GM06990 (cell line): ENCODE measurements at places on chromosomes 3 and 15.

DNA sequence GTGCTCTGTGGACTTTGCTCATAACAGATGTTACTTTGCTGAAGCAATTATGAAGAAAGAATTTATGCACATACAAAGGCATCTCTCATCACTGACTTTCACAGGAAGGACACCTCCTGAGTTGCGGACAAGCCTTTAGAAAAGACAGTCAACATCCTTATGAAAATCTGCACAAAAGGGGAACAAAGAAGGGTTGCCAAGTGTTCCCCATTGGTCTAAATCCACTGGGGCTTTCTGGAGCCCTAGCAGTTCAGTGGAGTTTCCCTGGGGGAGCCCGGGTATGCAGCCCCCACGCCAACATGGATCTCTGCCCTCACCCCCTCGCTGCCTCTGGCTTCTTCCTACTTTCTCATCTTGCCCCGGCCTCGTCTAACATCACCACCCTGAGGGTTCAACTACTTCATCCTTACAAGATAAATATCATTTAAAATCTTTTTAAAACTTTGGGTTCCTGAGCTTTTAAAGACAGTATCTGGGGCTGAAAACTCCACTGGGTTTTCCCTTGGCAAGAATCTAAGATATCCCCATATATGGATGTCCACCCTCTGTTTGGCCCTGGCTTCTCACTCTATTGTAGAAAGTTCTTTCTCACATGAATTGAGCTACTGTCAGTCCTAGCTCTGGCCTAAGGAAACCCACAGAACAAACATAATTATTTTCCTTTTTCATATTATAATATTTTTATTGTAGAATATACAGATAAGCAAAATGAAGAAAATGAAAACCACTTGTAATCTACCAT, 207.9 kb upstream of the RGMA start:
- no peak for DNase-seq

DNA sequence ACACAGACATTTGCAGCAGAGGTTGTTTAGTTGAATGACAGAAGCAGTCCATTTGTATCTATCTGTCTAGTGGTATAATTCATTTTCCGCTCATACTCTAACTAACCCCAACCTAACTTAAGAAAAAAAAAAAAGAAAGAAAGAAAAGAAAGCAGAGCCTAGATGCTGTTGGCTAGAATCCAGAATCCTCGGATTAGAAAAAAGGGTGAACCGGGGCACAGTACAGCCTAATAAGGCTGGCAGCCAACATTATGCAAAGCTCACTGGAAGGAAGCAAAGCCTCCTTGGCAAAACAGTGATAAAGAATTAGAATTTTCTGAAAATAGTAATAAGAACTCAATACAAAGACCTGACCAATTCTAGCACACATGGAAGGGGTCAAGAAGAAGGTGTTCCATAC, 640.8 kb downstream of the TUSC7 start:
- DNase-seq, result no peak

GRCh38 chr3:124699686-124700396, 30.4 kb upstream of the UMPS start:
- DNase-seq, result no peak

GRCh38 chr15:74449095-74449494, 11.9 kb downstream of the UBL7 start:
- DNase-seq, result no peak

- no peak for DNase-seq
These were observed 159.8 kb downstream of the AKAP13 start for GRCh38 chr15:85540085-85540797.

- DNase-seq, result no peak
These were observed 22.3 kb downstream of the HACD2 start for GRCh38 chr3:123562547-123562946.

DNA sequence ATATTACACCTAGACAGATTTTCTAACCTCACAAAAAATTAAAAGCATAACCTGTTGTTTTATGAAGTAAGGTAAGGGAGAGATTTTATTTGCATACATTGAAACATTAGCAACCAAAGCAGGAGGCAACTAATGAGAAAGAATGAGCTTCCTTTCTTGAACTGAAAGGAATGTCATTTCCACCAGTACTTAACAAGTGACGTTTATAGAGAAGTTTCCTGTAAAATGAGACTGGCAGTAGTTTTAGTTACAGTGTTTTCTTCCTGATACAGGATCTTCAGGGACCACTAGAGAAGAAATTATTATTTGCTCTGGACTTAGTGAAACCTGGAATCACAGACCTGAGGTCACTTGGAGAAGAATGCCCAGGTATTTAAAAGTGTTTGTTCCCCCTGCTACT, 27.4 kb upstream of the FRMD5 start:
- DNase-seq, result no peak

DNA sequence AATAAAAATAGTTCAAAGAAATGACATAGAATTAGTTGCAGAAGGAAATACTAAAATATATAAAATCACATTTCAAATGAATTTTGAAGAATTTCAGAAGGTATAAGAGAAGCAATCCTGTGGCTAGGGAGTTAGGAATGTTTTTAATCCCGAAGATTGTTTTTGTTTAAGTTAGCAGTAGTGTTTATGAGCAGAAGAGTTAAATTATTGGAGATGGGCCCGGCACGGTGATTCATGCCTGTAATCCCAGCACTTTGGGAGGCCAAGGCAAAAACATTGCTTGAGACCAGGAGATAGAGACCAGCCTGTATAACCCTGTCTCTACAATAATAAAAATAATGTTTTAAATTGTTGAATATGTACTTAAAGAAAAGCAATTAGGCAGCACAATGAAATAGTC, 432.5 kb downstream of the MFSD1 start:
- no peak for DNase-seq

GRCh38 chr15:71364117-71364584, 248.9 kb downstream of the THSD4 start:
- DNase-seq, result no peak

GRCh38 chr15:76057332-76058000, 2.3 kb upstream of the TMEM266 start:
- no peak for DNase-seq

GRCh38 chr3:115186351-115187148, 39.5 kb upstream of the ZBTB20 start:
- DNase-seq, result peak; percentile 35

DNA sequence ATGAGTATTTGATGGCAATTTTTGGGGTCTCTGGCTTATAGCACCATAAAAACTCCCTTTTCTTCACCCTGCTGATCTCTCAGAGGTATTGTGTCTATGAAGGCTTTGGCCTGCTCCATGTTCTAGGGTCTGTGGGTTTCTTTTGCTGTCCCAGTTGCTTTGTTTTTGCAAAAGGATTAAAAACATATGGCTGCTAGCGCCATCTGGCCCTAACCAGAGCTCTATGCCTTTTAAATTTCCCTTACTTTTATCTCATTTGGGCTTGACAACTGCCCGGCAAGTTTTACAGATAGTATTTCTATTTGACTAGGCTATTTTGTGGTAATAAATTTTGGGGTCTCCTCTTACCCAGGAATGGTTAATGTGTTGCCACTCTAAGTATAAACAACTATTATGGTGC, 6.4 kb upstream of the GHRL start:
- DNase-seq, result no peak

- no peak for DNase-seq
These were observed 98.0 kb downstream of the DTWD1 start for GRCh38 chr15:49718846-49719245.

DNA sequence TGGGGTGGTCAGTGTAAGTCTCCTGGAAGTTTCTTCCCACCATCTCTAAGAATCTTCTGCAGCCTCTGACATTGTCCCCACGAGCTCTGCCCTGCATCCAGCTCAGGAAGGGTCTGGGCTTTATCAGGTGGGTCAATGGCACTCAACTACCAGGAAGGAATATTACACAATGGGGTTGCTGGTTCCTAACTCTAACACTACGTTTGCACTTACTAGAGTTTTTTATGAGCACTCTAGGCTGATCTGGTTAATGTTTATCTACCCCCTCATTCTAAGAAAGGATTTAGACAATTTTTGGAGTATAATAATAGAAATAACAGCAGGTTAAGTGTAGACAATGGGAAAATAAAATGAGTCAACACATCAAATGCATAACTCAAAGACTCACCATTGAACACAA, 411.1 kb upstream of the RGMA start:
- no peak for DNase-seq

- DNase-seq, result no peak
These were observed 542.2 kb upstream of the TBL1XR1 start for GRCh38 chr3:177739461-177739860.

- DNase-seq, result peak; percentile 55
These were observed 48.3 kb downstream of the CCDC12 start for GRCh38 chr3:46928282-46928681.

GRCh38 chr15:93072011-93072410, 17.0 kb downstream of the RGMA start:
- DNase-seq, result no peak

DNA sequence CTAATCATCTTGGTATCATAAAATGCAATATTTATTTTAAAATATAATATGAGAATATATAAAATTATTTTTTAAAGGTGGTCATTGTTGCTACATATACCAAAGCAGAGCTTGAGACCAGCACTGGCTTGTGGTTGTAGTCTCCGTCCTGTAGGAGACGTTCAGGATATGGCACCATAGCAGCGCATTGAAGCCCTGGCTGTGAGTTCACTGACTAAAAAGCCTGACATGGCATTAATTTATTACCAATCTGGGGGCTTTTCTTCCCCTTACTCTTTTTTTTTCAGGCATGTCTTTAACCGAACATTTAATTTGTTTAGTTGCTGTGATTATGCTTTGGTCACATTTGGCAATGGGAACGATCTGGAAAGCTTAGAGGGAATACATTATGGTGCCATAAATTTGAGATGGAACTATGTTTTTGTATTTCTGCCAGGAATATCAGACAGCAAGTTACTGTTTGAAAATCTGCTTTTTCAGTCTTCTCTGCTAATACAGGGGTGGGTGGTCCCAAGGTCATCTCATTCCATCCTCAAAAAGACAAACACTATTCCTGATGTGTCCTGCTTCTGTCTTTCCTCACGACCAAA, 108.5 kb downstream of the ZIC4 start:
- DNase-seq, result no peak

DNA sequence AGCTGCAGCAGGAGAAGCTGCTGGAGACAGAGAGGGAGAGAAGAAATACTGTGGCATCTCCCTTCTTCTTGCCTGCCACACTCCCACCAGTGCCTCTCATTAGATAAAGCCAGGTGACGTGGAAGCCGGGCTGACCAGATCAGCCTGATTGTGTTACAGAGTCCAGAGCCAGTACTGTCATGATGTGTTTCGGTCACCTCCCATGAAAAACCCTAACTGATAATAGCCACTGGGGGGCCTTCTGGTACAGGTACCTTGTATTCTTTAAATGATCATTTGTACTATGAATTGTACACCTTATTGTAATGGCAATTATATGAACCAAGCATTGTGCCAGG, 125.8 kb upstream of the TMEM108 start:
- DNase-seq, result no peak
